ENCODE measurements at places on chromosomes 7 and 10.

DNA sequence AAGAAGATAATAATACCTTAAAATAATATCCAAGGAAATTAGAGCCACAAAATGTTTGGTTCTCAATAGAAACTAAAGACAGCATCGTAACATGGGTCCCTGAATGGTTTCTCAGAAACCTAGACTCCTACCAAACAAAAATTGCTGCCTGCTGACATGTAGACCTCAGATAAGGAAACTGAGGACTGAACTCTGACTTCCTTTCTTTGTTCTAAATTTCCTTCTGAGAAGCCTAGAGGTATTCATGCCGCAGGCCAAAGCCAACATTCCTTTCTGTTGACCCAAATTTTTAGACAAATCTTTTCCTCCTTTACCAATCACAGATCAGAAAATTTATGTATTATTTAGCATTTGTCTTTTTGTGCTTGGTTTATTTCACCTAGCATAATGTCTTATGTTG, 816.7 kb upstream of the PHF14 start:
- no peak for DNase-seq

DNA sequence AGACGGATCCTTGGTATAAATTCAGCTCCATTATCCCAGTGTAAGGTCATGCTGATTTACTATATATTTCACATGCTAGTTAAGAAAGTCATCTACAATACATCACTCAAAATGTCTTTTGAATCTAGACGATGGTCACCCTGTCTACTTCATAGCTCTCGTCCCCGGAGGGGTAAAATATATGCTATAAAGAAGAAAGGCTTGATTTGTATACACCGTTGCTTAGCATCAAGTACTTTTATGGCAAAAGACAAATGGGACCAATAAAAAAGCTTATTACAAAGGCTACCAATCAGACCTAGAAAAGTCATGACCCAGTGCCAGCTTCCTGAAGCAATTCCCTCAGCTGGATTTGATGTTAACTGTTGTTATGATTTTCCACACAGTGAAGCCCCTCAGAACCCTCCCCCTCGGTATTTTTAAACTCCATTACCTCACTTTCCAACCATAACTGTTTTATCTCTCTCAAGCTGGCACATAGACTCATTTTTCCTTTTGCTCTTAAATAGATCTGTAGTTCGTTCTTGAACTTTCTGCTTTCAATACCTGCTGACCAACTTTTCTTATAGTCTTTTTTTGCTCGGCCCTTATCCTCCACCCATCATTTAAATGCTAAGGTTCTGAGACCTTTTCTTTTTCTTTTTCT, 104.9 kb downstream of the DOCK4 start:
- DNase-seq, result no peak

- DNase-seq, result no peak
Measured at GRCh38 chr10:61541960-61542359, 88.8 kb upstream of the TMEM26 start.

DNA sequence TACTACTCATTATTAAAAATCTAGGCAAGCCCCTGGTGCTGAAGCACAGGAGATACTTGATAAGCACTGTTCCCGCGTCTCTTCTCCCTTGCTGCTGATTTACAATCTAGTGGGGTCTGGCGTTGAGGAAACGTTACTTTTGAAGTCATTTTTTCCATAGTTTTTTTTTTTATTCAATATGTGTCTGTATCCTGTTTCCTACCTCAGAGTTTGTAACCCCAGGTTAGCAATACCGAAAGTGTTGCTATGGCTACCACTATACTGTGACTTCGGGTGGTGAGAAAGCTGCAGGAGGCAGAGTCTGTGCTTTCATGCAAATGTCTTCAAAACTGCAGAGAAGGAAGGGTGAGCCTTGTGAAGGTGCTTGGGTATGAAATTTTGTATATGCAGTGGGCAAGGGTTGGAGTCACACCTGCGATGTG, 458.8 kb upstream of the GHITM start:
- DNase-seq, result no peak

- DNase-seq, result no peak
Measured at GRCh38 chr7:151135866-151136843, 31.3 kb downstream of the GBX1 start.

- DNase-seq, result no peak
Measured at GRCh38 chr10:68280758-68281157, 48.8 kb upstream of the ATOH7 start.

GRCh38 chr10:67852761-67853160, 14.8 kb upstream of the DNAJC12 start:
- DNase-seq, result no peak

GRCh38 chr10:82883603-82884002, 1008.6 kb downstream of the NRG3 start:
- DNase-seq, result no peak

GRCh38 chr10:64148607-64149006, 627.4 kb downstream of the REEP3 start:
- no peak for DNase-seq

GRCh38 chr10:47154762-47155161, 145.2 kb upstream of the GDF10 start:
- DNase-seq, result no peak

DNA sequence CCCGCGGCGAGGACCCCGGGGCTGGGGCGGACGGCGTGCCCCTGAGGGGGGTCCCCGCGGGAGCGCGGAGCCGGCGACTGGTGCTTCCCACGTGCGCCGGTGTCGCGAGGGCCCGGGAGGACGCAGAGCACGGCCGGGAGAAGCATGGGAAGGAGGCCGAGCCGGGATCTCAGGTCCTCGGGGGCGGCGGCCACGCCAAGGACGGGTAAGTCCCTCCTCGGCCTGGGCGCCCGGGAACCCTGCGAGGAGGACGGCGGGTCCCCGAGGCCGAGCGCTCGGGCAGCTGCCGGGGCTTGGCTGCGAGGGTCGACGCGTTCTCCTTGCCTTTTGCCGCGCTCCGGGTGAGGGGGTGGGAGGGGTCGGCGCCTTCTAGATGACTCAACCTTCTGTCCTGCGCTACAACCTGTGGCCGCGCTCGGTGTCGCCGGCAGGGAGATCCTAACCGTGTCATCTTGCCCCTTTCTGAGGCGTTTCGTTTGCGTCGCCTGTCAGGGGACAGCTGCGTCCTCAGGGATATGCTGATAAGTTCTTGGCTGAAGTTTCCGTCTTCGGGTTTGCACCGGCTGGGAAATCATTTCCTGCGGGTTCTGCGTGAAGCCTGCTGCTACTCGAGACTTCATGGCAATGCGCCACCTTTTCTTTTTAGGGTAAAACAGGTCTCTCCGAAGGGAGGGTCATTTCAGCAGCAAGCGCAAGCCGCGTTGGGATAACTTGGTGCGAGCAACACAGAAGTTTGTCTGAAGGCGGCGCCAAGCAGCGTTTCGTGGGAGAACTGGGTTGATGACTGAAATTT, 529 bp downstream of the TASOR2 start:
- DNase-seq, result peak; percentile 79

DNA sequence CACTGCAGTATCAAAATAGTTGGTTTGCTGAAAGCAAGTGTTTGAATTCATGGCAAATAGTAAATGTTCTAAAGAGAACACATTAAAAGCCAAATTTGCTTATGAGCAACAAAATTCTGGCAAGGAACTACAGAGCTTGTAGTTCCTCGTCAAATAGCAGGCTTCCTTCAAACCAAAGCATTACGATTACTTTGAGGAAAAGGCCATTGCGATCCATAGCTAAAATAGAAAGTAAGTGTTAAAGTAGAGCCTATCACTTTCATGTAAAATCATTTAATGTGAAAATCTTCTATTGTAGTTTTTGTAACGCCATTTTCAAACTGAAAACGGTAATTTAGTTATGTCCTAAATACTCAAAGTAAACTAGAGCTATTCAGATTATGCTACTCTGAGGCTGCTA, 20.1 kb downstream of the CACNA2D1 start:
- DNase-seq, result no peak

GRCh38 chr7:103114576-103115008, 34.3 kb downstream of the NAPEPLD start:
- no peak for DNase-seq

GRCh38 chr10:95691281-95691680, 2.4 kb downstream of the TCTN3 start:
- DNase-seq, result no peak

GRCh38 chr7:19224951-19225350, 79.7 kb upstream of the FERD3L start:
- no peak for DNase-seq

DNA sequence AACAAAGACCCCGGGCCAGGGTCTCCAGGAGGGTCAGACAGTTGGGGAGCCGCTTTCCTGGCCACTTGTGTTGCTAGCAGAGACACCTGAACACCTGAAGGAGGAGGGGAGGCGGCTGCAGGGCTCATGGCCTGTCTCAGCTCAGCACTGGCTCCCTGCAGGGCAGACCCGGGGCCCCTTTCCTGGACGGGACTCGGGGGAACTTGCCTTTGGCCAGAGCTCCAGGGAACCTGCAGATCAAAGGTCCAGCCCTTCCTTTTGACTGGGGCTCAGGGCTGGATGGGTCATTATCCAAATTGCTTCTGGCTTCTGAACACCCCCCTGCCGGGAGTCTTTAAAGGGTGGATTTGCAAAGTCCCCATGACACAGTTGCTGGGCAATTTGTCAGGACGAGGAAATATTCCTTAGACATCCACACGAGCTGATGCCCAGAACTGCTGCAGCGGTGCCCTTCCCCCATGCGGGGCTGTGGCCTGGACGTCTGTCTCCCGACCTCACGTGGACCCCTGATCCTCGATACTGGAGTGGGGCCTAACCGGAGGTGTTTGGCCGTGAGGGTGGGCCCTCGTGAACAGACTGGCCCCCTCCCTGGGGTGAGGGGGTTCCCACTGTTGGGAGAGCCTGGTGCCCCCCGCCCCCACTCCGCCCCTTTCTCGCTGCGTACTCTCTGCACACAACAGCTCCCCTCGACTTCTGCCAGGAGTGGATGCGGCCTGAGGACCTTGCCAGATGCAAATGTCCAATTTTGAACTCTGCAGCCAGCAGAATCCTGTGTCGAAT, 194.3 kb downstream of the ELFN1 start:
- no peak for DNase-seq

DNA sequence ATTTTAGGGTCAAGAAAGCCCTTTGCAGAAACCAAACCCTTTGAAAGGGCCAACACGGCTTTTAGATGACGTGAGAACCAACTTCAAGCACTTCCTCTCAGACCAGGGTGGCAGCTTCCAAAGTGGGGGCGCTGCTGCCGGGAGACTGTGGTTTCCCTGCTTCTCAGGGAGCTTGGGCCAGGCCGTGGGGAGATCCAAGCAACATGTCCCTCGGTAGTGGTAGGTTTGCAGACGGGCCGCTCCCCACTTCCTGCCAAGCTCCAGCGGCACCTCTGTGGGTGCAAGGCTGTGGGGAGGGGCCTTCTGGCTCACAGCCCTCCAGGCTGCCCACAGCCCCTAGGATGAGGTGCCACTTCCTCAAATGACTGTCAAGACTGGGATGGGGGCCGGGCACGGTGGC, 132.4 kb downstream of the FAM53B start:
- no peak for DNase-seq

GRCh38 chr10:126584836-126585235, 85.7 kb downstream of the C10orf90 start:
- no peak for DNase-seq

DNA sequence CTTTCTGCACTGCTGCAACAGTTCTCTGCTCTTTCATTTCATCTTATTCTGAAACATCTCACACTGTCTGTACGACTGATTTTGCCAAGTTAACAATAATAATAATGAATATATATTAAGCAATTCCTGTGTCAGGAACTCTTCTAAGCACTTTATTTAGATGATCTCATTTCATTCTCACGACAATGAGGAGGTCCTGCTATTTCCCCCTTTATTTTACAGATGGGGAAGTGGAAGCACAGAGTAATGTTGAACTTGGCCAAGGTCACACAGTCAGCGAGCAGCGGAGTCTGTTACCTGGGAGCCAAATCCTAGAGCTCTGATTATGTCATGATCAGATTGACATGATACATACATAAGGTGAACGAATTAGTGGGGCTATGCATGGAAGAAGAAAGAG, 5.8 kb downstream of the MRC1 start:
- DNase-seq, result no peak

DNA sequence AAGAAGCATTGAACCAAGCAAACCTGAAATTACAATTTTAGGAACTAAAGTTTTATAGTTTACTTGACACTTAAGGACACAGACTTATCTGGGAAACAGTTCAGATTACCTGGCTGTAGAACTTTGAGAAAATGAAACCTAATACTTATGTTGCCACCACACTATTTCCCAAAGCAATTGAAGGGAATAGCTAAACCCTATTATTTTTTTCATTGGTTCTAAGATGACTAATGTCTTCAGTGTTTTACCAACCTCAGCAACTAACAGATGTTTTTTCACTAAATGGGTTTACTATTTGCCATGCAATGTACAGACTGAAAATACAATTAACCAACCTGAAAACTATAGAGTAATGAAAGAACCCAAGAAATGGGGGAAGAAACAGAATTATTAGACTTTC, 689.6 kb downstream of the SORCS1 start:
- no peak for DNase-seq

GRCh38 chr7:155292680-155293226, 4.9 kb upstream of the INSIG1 start:
- no peak for DNase-seq

DNA sequence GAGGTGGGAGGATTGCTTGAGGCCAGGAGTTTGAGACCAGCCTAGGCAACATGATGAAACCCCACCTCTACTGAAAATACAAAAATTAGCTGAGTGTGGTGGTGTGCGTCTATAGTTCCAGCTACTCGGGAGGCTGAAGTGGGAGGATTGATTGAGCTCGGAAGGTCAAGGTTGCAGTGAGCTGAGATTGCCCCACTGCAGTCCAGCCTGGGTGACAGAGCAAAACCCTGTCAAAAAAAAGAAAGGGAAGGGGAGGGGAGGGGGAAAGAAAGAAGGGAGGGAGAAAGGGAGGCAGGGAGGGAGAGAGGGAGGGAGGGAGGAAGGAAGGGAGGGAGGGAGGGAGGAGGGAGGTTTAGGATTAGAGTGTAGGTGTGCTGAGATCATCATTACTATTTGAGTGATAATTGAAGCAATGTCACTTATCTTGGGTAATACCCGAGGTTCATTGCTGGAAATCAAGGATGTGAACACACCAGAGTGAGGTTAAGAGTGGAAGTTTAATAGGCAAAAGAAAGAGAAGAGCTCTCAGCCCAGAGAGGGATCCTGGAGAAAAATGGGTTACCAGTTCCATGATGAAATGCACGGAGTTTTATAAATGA, 27.6 kb downstream of the VCL start:
- no peak for DNase-seq

Data from HT-29 (cell line).